ENCODE measurements at places on chromosomes 5 and 9.
A peak's percentile ranks its signal among the peaks of the same experiment; 100 is the strongest.

DNA sequence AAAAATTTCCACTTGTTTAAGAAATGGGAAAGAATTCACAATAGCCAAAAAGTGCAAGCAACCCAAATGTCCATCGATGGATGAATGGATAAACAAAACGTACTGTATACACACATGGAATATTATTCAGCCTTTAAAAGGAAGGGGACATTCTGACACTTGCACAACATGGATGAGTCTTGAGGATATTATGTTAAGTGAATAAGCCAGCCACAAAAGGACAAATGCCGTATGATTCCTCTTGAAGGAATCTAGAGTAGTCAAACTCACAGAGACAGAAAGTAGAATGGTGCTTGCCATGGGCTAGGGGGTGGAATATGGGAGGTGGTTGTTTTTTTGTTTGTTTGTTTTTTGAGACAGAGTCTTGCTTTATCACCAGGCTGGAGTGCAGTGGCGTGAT is 3.8 kb upstream of the ATP6V0E1 start:
- no peak for DNase-seq

DNA sequence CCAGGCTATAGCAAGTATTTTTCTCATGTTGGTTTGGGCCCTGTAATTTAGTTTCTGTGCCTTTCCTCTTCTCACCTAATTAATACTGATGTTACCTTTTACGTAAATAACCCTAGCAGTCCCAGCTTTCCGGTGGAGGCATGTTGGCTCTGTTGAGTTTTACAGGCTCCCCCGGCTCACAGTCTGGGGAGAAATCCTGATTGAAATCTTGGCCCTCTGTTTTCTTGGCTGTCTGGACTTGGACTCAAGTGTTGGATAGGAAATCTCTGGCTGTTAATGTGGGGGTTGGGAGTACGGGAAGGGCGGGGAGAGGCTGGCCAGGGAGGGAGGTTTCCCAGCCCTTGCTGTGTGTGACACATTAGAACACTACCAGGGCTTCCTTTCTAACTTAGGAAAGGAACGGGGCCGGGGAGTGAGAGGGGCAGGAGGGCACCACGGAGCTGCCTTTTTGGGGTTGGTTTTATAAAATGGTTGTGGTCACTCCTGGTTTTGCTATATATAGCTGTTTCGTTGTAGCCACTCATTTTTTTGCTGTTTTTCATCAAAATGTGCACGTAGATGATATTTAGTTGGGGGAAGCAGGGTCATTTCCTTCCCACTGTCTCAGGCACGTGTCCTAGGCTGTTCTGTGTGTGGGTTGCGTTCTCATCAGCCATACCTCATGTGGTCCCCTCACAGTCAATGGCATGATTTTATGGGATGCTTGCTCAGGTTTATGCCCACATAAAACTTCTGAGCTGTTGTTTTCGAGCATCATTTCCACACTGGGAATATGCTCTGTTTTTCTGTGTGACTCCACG is 11.0 kb downstream of the TRIO start:
- DNase-seq, result no peak

DNA sequence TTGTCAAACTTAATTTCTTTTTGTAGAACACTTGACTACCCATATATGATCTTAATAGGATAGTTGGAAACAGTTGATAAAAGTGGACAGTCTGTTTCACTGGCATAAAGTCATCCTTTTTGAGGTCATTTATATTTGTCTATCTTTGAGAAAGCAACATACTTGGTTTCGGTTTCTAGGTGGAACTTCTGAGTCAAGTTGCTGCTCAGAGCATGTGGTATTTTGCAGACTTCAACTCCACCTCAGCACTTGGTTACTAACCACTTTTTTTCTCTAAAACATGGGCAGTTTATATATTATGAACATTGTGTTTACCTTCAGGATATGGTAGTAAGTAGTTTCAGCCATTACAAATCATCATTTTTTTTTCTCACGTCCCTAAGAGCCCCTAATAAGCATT is 1749.0 kb upstream of the C9orf72 start:
- no peak for DNase-seq

GRCh38 chr5:88144219-88145001 is 124.2 kb downstream of the TMEM161B start:
- no peak for DNase-seq

- DNase-seq, result no peak
Observed at GRCh38 chr5:149543361-149544027, 7.7 kb downstream of the CSNK1A1 start.

- no peak for DNase-seq
Observed at GRCh38 chr9:129875181-129875611, 39.9 kb downstream of the USP20 start.

- no peak for DNase-seq
Observed at GRCh38 chr9:123065196-123065595, 31.7 kb downstream of the GPR21 start.

DNA sequence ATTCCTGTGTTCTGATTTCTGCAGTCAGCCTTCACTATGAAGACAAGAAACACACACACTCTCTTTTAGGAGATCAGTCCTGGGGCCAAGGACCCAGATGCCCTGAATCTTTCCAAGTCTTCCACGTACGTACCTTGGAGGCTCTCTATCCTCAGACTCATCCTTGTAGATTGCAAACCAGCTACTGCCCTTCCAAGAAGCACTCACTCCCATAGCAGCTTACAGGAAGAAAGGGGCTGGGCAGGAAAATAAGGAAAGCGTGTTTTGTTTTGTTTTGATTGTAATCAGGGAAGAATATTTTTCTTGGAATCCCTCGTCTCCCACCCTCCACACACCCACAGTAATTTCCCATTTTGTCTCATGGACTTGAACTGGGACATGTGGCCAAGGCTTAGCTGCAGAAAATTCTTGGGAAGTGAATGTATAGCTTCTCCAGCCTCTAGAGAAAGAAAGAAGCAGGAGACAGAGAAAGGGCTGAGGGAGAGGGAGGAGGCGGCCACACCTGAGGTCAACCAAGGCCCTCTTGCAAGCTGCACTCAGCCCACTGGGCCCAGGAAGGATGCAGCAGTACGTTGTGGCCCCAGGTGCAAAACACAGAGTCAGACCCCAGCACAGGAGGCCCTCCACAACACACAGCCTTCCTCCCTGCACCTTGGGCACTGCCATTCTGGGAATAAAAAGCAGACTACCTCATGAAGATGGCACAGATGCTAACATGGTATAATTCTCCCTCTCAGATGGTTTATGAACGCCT is 29.9 kb downstream of the IRX2 start:
- DNase-seq, result no peak

DNA sequence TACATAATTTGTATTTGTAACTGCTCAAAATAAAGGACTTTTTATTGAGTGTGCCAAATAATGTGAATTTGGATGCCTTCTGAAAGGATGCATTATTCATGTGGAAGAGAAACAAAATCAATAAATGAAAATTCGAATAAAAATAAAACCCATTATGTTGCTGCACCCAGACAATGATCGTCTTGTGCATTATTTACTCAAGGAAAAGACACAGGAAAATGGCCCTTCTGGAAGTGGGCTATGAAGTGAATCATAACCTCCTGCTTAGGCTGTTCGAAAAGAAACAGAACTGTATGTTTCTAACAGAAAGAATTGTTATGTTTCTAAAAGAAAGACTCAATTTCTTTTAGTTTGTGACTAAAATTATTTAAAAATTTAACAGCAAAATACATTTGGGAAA is 168.9 kb upstream of the NFIB start:
- no peak for DNase-seq

- DNase-seq, result peak; percentile 80
Observed at GRCh38 chr5:137888863-137889759, at the start of gene PKD2L2. Gene PKD2L2, plus strand, starts transcription at chr5:137889457. Its CDS starts 35 bp downstream, at chr5:137889492.

GRCh38 chr9:32577316-32577715 is 4.4 kb upstream of the NDUFB6 start:
- DNase-seq, result no peak

GRCh38 chr9:84153885-84154284 is 173.3 kb downstream of the RMI1 start:
- DNase-seq, result no peak

DNA sequence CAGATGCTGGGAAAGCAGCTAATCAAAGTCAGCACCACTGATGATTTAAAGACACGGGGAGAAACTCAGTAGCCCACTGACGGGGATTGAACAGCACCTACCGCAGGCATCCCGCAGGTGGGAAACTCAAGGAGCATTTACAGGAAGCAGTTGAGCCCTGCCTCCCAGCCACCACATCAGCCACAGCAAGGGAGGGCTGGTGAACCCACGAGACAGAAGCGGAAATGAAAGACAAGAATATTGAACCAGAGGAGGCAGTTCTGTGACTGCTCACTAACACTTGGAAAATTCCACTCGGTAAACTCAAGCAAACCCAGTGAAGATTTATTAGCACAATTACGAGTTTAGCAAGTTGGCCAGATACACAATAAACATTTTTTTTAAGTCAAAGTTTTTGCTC is 10.6 kb upstream of the FAM163B start:
- DNase-seq, result peak; percentile 66

DNA sequence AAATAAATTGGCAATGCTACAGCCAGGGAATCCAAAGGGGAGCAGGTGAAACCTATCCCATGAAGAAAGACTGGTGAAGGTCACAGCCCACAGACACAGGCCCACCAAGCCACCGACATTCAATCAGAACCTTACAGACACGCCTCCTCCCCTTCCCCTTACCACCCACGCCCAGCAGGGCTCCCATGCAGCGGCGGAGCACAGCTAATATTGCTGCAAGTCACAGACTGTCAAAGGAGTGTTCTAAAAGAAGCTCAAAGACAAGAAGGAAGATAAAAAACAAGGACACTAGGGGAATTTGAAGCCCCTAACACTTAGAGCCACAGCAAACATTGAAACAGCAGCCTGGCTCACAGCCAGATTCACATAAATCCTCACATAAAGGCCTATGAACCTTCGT is 91.2 kb downstream of the MED10 start:
- DNase-seq, result no peak

DNA sequence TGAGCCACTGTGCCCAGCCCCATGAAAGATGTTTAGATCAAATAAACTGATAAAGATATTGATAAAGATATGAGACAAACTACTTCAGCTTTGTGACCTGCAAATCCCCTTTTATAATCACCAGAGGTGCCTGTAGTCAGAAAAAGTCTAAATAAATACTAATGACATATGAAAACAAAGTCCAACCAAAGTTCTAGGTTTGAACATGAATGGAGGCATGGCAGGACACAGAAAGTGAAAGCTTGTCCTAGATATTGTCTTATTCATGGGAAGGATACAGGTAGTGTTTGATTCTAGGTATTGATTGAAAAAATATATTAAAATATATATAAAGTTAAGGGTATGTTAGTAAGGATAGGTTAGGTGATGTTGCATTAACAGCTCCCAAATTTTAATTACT is 24.6 kb upstream of the PSAT1 start:
- no peak for DNase-seq

DNA sequence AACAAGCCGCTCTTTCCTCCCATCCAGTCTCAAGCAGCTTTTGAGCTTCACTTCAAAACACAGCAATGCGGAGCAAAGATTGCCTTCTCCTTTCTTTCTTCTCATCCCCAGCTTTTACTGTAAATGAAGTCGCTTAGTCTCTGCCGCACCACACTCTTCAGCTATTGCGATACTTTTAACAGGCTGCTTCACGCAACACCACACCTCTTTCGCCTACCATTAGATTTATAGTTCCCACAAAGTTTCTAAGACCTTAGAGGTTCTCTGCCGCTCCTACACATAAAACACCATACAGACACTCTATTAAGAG is 711 bp downstream of the PGGT1B start:
- no peak for DNase-seq

GRCh38 chr9:23543419-23543818 is 282.6 kb downstream of the ELAVL2 start:
- no peak for DNase-seq

- DNase-seq, result peak; percentile 14
Observed at GRCh38 chr9:122904466-122904822, 715 bp downstream of the RC3H2 start.

DNA sequence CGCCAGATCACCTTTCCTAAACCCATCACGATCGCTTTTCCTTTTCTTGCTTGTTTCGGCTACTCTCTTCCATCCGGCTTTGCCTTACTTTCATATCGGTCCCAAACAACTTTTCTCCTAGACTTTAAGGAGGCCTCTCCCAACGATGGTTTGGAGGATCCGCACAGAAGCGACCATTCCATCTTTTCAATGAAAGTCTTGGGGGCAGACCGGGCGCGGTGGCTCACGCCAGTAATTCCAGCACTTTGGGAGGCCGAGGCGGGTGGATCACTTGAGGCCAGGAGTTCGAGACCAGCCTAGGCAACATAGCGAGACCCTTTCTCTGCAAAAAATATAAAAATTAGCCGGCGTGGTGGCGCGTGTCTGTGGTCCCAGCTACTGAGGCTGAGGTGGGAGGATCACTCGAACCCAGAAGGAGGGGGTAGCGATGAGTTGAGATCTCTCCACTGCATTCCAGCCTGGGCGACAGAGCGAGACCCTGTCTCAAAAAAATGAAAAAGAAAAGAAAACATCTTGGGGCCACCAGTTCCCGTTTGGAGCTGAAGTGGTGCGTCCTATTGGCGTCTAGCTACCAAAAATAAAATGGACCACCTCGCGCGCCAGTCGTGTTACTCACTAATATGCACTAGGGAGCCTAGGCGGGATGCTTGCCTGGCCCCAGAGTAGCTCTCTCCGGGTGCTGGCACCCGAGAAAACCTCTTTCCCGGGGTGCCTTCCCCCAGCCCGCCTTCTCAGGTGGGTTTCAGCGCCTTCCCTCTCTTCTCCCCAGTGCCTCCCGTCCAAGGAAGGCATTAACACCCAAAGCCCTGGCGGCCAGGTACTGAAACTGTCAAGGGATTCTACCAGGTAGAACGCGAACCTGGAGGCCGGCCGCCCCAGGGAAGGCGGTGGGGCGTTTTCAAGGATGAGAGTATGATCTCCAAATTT is 800 bp upstream of the AP3B1 start:
- DNase-seq, result peak; percentile 42

DNA sequence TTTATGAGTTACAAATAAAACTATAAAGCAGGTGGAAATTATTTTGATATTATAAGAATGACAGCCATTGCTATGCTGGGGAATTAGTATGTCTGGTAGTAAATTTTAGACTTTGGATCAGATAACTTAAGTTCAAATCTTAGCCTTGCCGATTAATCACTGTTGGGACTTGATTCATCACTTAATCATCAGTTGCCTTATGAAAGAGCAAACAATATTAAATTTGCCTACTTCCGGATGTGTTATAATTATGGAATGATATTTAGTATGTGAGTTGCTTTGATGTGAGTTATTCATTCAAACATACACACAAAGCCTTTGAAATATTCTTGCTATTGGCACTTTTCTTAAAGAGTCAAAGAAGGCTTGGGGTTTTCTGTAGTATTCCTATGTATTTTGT is 717.7 kb downstream of the BRINP1 start:
- DNase-seq, result no peak

DNA sequence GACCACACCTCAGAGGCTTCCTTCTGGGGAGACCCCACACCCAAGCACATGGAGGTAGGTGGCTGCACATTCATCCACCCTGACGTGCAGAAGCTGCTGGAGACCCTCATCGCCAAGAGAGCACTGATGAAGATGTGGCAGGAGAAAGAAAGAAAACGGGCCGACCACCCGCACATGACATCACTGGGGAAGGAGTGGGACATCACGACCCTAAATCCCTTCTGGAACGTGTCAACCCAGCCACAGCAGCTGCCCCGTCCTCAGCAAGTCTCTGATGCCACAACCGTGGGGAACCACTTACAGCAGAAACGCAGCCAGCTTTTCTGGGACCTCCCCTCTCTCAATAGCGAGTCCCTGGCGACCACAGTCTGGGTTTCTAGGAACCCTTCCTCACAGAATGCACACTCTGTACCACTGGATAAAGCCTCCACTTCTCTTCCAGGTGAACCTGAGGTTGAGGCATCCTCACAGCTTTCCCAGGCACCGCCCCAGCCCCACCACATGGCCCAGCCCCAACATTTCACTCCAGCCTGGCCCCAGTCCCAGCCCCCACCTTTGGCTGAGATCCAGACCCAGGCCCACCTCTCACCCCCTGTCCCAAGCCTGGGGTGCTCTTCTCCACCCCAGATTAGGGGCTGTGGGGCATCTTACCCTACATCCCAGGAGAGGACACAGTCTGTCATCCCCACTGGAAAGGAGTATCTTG is 3.0 kb downstream of the SPATA31E1 start:
- no peak for DNase-seq

All from CD4-positive, alpha-beta T cell treated with Interleukin-6 at 100 ng/mL for 8 hours (primary cell).